Umbilical cord (tissue), 2 donors: ENCODE measurements at places on chromosomes 1 and 21. TPM values are rescaled to one million over a fixed set of nuclear protein-coding genes. Genes with fewer than 3 reads are reported as not detected.

Gene EPS8L3
- total RNA-seq, result not detected

GRCh38 chr1:229557913-229558414 is 543 bp downstream of the ABCB10 start:
- DNase-seq, result peak; percentile 29

- DNase-seq, result peak; percentile 51
Observed at GRCh38 chr1:228697207-228698016, 37.9 kb upstream of the RHOU start.

Gene LCE1E
- total RNA-seq, result not detected

DNA sequence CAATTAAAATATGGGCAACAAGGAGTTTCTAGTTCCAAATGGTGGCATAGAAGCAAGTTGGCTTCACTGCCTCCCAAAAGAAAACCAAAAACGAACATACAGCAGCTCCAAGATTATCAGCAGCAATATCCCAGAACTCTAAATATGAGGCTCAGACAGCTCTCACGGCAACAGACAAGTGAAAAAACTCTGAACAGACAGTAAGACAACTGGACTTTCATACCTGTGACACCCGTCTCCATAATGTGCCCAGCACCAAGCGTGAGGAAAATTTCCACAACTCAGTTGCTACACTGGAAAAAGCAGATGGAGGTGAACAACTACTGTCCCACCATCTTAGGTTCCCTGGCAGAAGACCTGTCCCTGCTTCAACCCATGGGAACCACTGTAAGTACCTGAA is 39.9 kb downstream of the HSF2BP start:
- no peak for DNase-seq

Gene ITGB2
- 56.8 TPM for total RNA-seq

Gene OR2T35
- 7.2 TPM for total RNA-seq

Gene SLAMF8
- total RNA-seq, result 4.3 TPM

DNA sequence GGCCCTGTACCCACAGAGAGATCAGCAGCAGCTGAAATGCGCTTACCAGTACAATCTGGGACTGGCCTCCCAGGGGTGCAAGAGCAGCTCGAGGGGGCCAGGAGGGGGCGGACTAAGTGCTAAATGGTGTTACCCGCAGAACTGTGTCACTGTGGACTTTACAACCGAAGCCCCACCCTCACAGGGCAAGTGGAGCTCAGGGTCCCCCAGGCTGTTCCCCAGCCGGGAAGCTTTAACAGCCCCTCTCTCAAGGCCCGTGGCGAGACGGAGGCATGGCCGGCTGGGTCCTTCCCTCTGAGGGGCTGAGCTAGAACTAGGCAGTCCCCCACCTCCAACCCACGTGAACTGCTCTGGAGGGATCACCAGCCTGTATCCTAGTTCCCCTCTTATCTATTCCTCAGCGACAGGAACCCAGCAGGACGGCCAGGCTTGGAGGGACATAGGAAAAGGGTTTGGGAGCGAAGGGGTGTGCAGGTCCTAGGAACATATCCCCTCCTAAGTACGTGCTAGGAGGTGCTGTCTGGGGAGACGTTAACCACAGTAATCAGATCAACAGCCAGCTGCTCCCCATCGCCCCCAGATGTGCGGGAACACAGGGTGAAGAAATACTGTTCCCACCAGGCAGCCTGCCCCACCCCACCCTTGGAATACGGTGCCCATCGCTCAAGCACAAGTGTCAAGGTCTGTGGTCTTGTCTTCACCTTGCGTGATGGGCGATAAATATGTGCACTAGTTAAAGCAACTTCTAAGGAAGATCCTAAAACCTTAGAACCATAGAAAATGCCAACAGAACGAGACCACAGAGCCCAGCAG is 24.4 kb downstream of the ZBTB17 start:
- DNase-seq, result peak; percentile 60

- DNase-seq, result peak; percentile 88
Observed at GRCh38 chr21:42112857-42113256, 41.7 kb downstream of the UMODL1 start.

DNA sequence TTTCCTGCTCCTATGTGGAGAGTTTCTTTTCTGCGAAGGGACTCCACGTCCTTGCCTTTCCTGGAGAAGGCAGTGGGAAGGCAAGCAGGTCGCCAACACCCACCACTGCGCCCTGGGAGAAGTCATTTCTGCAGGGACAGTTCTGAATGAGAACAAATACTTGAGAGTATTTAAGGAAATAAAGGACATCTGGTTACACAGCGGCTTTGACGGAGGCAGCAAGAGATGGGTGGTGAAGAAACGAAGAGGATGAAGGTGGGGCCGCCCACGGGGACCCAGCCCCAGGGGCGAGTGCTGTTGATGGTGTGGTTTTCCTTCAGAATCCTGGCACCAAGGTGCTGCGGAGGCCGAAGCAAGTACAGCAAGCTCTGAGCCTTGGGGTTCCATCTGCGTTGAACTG is 75.5 kb downstream of the PSMG1 start:
- no peak for DNase-seq

DNA sequence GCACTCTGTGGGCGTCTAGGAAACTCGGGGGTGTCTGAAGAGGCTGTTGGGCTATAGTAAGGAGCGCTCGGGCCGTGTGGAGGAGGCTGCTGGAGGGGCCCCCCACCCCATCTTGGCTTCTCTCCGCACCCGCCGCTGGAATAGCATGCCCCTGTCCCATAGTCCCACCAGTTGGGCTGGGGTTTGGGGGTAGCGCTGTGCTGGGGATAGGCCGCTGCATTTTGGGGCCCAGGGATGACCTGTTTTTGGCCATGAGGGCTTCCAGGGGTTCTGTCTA is 511 bp downstream of the EFNA3 start:
- DNase-seq, result no peak

GRCh38 chr1:3033040-3033789 is 11.9 kb downstream of the ACTRT2 start:
- DNase-seq, result no peak

- no peak for DNase-seq
Observed at GRCh38 chr21:34800797-34801518, 132.2 kb downstream of the CLIC6 start.

DNA sequence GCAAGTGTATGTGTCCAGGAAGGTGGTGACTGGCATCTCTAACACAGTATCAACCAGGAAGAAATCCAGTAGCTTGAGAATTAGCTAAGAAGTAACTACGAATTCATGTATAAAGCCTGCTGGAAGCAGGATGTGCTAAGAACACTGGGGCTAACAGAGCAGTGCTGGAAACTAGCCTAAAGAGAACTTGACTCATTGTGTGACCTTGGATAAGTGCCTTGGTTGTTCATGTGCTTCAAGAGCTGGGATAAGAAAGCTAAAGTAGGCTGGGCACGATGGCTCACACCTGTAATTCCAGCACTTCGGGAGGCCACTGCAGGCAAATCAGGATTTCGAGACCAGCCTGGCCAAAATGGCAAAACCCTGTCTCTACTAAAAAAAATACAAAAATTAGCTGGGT is 186.9 kb downstream of the RRAGC start:
- no peak for DNase-seq

- DNase-seq, result no peak
Observed at GRCh38 chr1:101833312-101833711, 163.4 kb downstream of the OLFM3 start.

Gene CRNN
- total RNA-seq, result 0.72 TPM

- no peak for DNase-seq
Observed at GRCh38 chr1:219247441-219247840, 73.8 kb downstream of the LYPLAL1 start.

Gene SLC2A5
- 14.2 TPM for total RNA-seq

Gene FBXO2
- 4.1 TPM for total RNA-seq

GRCh38 chr1:208120431-208120790 is 123.8 kb downstream of the PLXNA2 start:
- DNase-seq, result no peak

- no peak for DNase-seq
Observed at GRCh38 chr1:184113251-184113650, 61.7 kb downstream of the TSEN15 start.

- DNase-seq, result no peak
Observed at GRCh38 chr1:84781946-84782771, 91.9 kb upstream of the SSX2IP start.

Gene COPA
- total RNA-seq, result 150 TPM

Gene FASLG
- 1.4 TPM for total RNA-seq

DNA sequence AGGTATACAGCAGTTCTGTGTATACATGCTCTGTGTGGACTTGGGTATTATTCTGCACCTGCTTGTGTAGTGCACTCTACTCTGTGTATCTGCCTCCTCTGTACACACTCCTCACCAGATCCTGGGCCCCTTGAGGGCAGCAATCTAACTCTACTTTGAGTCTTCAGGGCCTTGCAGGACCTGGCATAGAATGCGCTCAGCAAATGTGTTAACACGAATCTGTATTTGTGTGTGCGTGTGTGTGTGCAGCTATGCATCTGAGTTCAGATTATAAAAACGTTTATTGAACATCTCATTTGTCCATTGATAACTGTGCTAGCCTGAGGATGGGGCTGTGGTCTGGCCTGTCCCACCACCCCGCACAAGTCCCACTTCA is 3.9 kb upstream of the MEF2D start:
- DNase-seq, result no peak

GRCh38 chr1:42955311-42956063 is 3.2 kb downstream of the SLC2A1 start:
- DNase-seq, result no peak

GRCh38 chr1:85555867-85556573 is 24.5 kb upstream of the CCN1 start:
- DNase-seq, result no peak
